ENCODE measurements at places on chromosomes 16 and 17.

GRCh38 chr16:79902351-79902750 is 301.8 kb upstream of the MAF start:
- no peak for DNase-seq

DNA sequence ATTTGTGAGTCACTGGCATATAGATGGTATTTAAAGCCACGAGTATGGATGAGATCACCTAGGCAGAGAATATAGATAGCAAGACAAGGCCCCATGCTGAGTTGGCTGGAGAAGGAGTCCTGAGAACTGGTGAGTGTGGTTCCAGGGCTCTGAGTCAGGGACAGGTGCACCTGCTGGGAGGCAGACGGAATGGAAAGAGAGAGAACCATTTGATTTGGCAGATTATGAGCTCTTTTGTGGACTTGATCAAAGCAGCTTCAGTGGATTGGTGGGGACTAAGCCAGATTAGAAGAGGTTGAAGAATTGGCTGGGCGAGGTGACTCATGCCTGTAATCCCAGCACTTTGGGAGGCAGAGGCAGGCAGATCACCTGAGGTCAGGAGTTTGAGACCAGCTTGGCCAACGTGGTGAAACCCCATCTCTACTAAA is 4.3 kb upstream of the C16orf92 start:
- DNase-seq, result no peak

- DNase-seq, result peak; percentile 72
These were observed 4.4 kb upstream of the ARMC7 start for GRCh38 chr17:75105126-75106080.

GRCh38 chr16:80459966-80460365 is 80.8 kb upstream of the DYNLRB2 start:
- DNase-seq, result no peak

GRCh38 chr16:9489835-9490467 is 398.5 kb downstream of the HAPSTR1 start:
- DNase-seq, result peak; percentile 51

GRCh38 chr17:58325976-58326468 is 2.6 kb downstream of the TSPOAP1 start:
- DNase-seq, result no peak

DNA sequence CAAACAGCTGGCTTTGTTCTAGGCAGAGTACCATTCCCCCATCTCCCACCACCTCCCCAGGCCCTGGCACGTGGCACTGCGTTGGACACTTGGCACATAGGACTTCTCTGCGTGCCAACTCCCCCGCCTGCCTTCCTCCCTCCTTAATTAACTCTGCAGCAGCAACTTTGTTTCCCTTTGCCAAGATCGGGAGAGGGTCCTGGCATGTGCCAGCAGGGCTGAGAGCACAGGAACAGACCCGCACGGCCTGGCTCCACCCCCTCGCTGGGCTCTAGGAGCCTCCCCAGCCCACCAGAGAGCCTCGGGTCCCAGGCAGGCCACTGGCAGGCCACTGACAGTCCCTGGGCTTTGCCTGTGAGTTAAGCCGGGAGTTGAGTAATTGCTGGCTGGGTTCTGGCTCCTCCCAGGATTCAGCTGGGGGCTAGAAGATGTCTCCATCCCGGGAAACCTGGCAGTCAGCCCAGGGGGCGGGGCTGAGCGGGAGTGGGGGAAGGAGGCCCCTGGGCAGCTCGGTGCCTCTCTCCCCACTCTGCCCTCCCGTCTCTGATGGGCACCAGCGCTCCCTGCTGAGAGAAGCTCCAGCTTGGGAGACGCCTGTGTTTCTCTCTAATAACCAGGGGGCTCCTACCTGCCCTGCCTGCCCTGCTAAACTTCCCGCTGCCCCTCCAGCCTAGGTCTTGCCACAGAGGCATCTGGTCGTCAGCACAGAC is 224.0 kb upstream of the TNRC6C start:
- peak; percentile 76 for DNase-seq

GRCh38 chr16:53755026-53755910 is 51.3 kb downstream of the FTO start:
- DNase-seq, result no peak

- DNase-seq, result no peak
These were observed 1386.5 kb upstream of the CDH8 start for GRCh38 chr16:63422715-63423114.

GRCh38 chr17:45578516-45579455 is 88.3 kb upstream of the PLEKHM1 start:
- no peak for DNase-seq

- no peak for DNase-seq
These were observed 6.1 kb upstream of the PHF12 start for GRCh38 chr17:28957277-28957991.

DNA sequence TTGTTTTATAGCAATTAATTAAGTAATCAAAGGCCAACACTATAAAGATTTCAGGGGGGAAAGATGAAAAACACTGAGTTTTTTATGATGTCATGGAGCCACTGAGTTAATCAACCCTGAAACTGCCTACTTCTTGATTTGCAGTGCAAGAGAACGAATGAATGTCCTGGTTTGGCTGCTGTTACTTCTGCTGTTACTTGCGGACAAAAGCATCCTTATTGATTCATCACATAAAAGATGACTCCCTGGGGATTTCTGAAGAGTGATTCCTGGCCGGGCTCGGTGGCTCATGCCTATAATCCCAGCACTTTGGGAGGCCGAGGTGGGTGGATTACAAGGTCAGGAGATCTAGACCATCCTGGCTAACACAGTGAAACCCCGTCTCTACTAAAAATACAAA is 10.9 kb upstream of the SPNS3 start:
- no peak for DNase-seq

DNA sequence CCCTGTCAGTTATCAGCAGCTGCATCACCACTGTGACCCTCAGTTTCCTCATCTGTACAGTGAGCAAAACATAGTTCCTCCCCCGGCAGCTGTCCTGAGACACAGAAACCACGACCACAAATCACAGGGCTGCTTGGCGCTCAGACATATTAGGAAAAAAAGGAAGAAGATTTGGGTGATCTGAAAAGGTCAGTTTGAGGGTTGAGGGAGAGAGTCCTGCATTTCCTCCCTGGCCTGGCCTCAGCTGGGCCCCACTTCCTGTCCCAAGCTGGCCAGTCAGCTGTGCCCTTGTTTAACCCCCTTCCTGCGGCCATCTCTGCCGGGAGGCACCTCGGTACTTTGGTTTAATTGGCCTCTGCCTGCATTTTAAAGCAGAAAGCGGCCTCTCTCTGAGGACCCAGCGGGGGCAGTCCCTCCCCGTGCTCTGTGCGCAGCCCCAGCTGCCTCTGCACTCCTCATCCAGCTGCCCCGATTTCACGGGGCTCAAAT is 24.0 kb upstream of the CIBAR2 start:
- no peak for DNase-seq

DNA sequence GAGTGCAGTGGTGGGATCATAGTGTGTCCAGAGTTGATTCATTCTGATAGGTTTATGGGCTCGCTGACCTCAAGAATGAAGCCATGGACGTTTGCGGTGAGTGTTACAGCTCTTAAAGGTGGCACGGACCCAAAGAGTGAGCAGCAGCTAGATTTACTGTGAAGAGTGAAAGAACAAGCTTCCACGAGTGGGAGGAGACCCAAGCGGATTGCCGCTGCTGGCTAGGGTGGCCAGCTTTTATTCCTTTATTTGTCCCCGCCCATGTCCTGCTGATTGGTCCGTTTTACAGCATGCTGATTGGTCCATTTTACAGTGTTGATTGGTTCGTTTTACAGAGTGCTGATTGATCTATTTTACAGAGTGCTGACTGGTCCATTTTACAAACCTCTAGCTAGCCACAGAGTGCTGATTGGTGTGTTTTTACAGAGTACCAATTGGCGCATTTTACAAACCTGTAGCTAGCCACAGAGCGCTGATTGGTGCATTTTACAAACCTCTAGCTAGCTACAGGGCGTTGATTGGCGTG is 17.5 kb downstream of the CACNG4 start:
- DNase-seq, result no peak

- no peak for DNase-seq
These were observed 183.4 kb downstream of the ZNF18 start for GRCh38 chr17:11813871-11814270.

GRCh38 chr17:29710891-29711418 is 88.2 kb upstream of the CORO6 start:
- DNase-seq, result no peak

DNA sequence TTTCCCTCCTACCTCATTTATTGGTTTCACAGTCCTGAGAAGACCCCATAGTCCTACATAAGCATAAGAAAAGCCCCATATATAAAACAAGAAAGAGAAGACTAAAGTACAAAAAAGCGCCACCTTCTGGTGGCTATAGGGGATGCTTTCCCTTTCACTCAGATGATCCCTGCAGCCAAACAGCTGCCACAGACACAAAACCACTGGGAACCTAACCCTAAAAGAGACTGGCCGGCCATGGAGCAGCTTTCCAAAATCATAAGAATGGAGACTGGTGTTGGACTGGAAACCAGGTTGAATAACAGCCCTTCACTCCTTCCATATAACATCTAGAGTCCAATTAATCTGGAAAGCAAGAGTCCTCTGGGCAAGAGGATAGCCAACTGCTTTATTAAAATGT is 11.4 kb downstream of the DYNC1LI2 start:
- peak; percentile 75 for DNase-seq

DNA sequence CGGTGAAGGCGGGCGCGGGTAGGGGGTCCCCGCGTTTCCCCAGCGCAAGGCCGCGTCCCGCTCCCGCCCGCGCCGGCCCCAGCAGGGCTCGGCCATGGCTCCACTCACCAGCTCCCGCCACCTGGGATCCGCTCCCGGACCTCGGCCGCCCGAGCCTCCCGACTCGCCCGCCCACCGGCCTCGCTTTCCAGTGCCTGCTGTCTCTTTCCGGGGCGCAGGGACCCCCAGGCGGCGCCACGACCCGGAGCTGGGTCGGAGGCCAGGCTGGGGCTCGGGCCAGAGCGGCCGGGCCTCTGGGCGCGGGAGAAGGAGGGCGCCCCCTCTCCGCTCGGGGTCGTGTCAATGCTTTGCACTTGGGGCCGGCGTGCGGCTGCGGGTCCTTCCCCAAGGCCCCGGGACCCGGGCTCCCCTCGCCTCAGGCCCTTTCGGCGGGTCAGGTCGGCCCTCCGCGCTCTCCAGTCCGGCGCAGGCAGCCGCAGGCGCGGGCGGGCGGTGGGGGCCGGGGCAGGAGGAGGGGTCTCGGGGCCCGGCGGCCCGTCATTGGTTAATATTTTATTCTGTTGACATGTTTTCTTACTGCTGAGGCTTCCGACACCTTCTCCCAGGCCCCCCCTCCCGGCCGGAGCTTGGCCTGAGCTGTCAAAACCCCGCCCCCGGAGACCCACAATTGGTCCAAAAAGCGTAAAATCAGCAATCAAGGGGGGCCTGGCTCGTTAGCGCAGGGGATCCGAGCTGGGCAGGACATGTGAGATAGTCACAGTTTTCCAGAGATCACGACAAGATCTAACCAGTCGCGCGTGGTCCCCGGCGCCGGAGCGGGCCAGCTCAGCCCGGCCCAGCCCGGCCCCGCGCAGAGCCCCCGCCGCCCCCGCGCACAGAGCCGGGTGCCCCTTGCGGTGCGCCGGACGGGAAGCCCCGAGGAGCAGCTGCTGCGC is at the start of gene TBX2:
TBX2 (plus strand) TSS at position 713 of the 935 bp plus-strand sequence. CDS start 334 bp downstream, outside the sequence.
- peak; percentile 67 for DNase-seq

DNA sequence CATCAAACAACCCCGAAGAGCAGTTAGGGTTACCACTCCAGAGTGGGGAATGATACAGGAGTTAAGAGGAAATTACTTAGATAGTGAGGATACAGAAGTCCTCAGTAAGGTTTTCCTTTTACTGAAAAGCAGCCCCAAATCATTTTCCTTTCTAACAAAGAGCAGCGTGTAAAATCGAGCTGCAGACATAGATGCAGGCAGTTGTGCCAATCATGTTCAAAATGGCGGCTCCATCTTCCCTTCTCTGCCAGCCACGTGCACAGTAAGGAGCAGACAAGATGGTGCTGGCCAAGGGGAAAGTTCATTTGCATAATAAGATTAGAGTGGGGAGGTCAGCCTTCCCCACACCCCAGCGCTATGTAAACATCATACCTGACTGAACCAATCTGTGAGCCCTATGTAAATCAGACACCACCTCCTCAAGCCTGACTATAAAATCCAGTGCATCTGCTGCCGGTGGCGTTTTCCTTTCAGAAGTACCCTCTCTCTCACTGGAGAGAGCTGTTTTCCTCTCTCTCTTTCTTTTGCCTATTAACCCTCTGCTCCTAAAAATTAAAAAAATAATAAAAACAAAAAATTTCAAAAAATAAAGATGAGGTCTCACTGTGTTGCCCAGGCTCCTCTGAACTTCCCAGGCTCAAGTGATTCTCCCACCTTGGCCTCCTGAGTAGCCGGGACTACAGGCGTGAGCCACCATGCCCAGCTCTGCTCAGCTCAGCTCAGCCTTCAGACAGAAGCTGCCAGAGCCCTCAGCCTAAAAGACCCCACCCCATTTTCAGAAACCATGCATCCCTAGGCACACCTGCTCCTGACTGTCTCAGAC is 2.6 kb upstream of the SRL start:
- peak; percentile 82 for DNase-seq

DNA sequence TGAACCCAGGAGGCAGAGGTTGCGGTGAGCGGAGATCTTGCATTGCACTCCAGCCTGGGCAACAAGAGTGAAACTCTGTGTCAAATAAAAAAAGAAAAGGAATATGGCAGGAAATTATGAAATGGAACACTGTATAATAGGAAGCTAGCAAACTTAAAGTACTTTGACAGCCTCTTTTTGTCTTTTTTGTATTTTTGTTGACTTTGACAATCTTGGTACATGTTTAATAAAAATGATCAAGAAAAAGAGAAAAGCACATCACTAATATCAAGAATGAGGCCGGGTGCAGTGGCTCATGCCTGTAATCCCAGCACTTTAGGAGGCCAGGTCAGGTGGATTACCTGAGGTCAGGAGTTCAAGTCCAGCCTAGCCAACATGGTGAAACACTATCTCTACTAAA is 5.5 kb downstream of the ATF7IP2 start:
- no peak for DNase-seq

DNA sequence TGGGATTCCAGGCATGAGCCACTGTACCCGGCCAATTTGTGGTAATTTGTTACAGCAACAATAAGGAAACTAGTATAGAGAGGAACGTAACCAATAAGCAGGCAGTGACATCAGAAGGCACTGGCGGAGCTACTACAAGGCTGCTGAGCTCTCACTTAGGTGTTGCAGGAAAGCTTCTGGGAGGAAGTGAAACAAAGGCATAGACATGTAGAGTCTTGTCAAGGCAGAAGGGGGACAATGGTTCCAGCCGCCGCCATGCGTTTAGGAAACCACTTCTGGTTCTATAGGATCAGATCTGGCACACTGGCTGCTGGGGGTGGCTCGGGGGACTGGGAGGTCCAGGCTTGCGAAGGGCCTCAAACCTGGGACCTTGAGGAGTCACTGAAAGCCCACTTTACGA is 9.4 kb upstream of the CPSF4L start:
- no peak for DNase-seq
